Putamen (tissue), 1 donor: ENCODE measurements at places on chromosomes 2 and 18.

GRCh38 chr2:12304564-12305171 is 412.1 kb upstream of the TRIB2 start:
- DNase-seq: no peak

GRCh38 chr2:239152239-239152915 is 248.4 kb downstream of the HDAC4 start:
- DNase-seq: no peak

- no peak for DNase-seq
These were observed 55.3 kb upstream of the LGALSL start for GRCh38 chr2:64398516-64399129.

DNA sequence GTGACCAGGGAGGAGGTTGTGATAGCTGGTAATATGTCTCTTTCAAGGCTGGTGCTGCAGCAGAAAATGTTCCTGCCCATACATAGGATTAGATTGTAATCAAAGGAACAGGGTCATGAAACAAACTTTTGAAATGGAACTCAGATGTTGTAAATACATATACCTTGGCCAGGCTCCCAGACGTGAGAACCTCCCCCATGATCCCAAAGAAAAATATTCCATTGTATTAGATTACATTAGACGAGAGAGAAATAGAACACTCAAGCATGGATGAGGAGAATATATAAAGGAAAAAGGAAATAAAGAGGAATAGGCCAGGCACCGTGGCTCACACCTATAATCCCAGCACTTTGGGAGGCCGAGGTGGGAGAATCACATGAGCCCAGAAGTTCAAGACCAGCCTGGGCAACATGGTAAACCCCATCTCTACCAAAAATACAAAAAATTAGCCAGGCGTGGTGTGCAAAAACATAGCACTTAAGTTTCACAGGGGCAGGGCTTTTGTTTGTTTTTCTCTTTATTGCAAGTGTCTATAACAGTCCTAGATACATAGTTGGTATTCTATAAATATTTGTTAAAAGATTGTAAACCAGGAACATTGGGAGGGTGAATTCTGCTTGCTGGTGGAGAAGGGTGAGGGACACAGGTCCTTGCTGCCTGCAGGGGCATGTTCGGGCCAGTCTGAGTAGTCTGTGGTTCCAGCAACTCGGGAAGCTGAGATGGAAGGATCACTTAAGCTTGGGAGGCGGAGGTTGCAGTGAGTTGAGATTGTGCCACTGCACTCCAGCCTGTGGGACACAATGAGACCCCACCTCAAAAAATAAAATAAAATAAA is 52.8 kb downstream of the RPL37A start:
- no peak for DNase-seq
